Thoracic aorta (tissue), 2 donors: ENCODE measurements at places on chromosomes 2 and 18. TPM values are rescaled to one million over a fixed set of nuclear protein-coding genes. Genes with fewer than 3 reads are reported as not detected.

DNA sequence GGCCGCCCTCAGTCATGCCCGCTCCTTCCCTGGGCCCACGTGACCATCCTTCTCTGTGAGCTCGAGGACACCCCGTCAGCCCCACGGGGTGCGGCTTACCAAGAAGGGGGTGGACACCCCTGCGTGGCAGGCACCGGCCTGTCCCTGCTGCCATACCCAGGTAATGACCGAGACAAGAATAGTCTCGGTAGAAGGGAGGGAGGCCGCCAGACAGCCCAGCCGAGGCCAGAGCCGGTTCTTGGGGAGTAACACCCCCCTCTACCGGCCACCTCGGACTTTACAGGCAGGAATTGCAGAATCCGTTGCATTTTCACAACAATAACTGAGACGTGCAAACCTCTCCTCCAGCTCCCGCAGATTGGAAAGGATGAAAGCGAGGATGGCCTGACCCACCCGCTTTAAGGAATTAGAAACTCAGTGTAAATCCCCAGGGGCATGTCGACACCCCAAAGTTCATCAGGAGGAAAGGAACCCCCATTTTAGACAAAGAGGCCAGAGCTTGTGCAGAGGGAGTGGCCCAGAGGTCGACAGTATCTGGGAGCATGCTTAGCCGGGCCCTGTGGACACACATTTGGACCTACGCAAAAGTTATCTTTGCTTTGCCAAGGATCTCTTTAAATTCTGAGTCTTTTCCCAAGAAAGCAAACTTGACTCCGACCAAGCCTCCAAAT is 60.1 kb upstream of the GLI2 start:
- H3K27me3 ChIP-seq = peaks cover 3% of the 10 kb centered on the region
- H3K4me3 ChIP-seq = no peak overlapping the region
- H3K27ac ChIP-seq = no peak overlapping the region
- no peak for DNase-seq
- H3K4me1 ChIP-seq = peaks cover 5% of the 10 kb centered on the region

- DNase-seq = no peak
- no peaks in the 10 kb centered on the region for H3K27me3 ChIP-seq
- H3K27ac ChIP-seq = no peak overlapping the region
- no peaks in the 10 kb centered on the region for H3K36me3 ChIP-seq
- no peak overlapping the region for H3K4me3 ChIP-seq
- H3K4me1 ChIP-seq = peaks cover 9% of the 10 kb centered on the region
Measured at GRCh38 chr2:149686136-149687051, 98.8 kb upstream of the MMADHC start.

- no peak overlapping the region for H3K27ac ChIP-seq
- no peaks in the 10 kb centered on the region for H3K4me1 ChIP-seq
- no peak for DNase-seq
- no peaks in the 10 kb centered on the region for H3K36me3 ChIP-seq
Measured at GRCh38 chr2:146634230-146635097, 1210.4 kb upstream of the ACVR2A start.

DNA sequence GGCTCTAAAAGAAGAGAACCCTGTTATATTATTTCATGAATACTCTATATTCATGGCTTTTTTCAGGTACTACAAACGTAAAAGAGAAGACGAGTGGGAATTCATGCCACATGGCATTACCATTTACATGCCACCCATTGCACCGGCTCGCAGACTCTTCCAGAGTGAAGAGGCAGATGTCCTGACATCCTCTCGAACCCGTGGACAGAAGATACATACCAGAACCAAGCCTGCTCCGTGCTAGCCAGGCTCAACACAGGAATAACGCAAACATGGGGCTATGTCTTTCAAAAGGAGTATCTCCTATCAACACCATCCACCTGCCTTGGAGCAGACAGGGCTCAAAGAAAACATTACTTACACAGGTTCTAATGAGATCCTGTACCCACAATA is 168.8 kb downstream of the THADA start:
- peaks cover 29% of the 10 kb centered on the region for H3K4me1 ChIP-seq
- no peaks in the 10 kb centered on the region for H3K36me3 ChIP-seq
- H3K27me3 ChIP-seq = no peaks in the 10 kb centered on the region
- no peak for DNase-seq
- no peak overlapping the region for H3K4me3 ChIP-seq

- DNase-seq = no peak
- no peaks in the 10 kb centered on the region for H3K36me3 ChIP-seq
- H3K27ac ChIP-seq = no peak overlapping the region
- no peak overlapping the region for H3K4me3 ChIP-seq
- H3K27me3 ChIP-seq = no peaks in the 10 kb centered on the region
Measured at GRCh38 chr2:236380051-236380612, 115.9 kb upstream of the ASB18 start.

- no peaks in the 10 kb centered on the region for H3K36me3 ChIP-seq
- DNase-seq = no peak
- no peaks in the 10 kb centered on the region for H3K4me1 ChIP-seq
Measured at GRCh38 chr18:32156855-32157254, 33.0 kb upstream of the MEP1B start.

The FSHR gene
- not detected for total RNA-seq

GRCh38 chr2:216029416-216030129 is 16.2 kb upstream of the MREG start:
- no peak for DNase-seq
- H3K4me1 ChIP-seq = no peaks in the 10 kb centered on the region
- H3K27me3 ChIP-seq = no peaks in the 10 kb centered on the region
- no peak overlapping the region for H3K4me3 ChIP-seq

DNA sequence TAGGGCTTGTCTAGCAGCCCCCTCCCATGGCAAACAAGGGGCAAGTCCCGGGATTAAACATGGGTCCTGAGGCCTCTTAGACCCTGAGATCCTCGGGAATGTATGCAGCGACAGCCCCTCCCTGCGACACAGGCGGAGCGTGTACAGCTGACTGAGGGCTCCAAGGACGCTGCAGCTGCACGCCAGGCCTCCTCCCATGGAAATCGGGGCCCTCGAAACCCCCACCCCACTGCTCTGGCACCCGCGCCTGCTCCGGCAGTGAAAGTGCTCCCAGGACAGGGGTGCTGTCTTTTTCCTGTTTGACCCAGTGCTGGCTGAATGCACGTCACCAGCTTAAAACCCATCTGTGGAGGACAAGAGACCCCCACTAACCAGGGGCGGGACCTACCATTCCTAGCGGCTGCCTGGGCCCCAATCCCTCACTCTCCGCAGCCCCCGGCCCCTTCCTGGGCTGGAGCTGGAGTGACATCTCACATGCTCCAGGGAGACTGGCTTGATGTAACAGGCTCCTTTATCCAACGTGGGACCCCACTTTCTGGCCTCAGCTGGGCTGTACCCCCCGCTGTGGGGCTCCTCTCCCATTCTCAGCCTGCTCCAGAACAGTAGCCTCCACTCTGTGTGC is 247.7 kb downstream of the TWIST2 start:
- no peaks in the 10 kb centered on the region for H3K4me1 ChIP-seq
- no peak overlapping the region for H3K4me3 ChIP-seq
- H3K36me3 ChIP-seq = peaks cover 9% of the 10 kb centered on the region
- DNase-seq = no peak
- no peak overlapping the region for H3K27ac ChIP-seq
- H3K27me3 ChIP-seq = no peaks in the 10 kb centered on the region

DNA sequence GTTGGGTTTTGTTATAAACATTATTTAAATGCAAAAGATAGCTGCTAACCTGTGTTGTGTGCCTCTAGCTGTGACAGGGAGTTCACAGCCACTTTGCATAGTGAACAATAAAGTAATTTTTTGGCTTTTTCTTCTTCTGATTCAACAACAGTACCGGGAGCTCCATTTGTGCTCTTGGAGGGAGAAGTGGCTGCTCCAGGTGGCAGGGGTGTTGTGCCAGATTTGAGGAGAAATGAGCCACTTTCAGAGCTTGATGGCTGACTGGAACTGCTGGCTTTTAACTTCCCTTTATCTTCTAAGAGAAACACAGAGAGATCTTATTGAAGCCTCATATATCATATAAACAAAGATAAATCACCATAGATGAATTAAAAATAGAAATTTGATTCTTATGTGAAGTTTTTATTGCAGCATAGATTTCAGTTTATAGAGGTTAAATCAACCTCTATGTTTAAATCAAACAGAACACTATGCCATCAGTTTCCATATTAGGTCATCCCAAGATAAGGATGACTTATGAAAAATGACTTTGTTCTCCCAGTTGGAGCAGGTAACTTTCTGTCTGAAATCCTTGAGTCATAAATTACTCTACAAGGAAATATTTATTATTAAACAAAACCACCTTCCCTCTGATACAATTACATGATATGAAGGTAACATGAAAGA is 182.0 kb upstream of the SESTD1 start:
- no peaks in the 10 kb centered on the region for H3K27me3 ChIP-seq
- no peaks in the 10 kb centered on the region for H3K4me1 ChIP-seq
- no peak overlapping the region for H3K4me3 ChIP-seq
- H3K36me3 ChIP-seq = no peaks in the 10 kb centered on the region
- no peak for DNase-seq

DNA sequence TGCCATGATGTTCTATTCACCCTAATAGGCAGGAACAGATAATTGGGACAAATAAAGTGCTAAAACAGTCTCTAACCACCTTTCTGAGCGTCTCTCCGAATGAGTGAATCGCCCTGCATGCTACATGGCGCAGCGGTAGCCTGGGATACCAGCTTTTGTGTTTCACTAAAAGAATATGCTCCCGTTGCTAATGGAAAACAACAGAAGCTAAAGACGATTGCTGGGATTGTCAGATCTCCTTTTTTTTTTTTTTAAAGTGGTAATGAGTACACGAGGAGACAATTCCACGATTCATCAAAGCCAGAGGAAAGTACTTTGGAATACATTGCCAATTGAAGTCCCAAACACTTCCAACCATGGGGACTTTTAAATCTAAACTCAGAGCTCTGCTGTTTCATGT is 1815.3 kb upstream of the CELF4 start:
- no peaks in the 10 kb centered on the region for H3K27me3 ChIP-seq
- DNase-seq = no peak
- no peaks in the 10 kb centered on the region for H3K36me3 ChIP-seq

- no peaks in the 10 kb centered on the region for H3K4me1 ChIP-seq
- H3K27ac ChIP-seq = no peak within 1 kb of the TSS
- no peak for DNase-seq
- H3K27me3 ChIP-seq = no peaks in the 10 kb centered on the region
Measured at GRCh38 chr2:166888180-166888579, at the start of gene XIRP2. XIRP2 (plus strand) TSS chr2:166888480; CDS start chr2:166903483, 15,003 bp downstream.

The LINC00305 gene
- not detected for total RNA-seq

DNA sequence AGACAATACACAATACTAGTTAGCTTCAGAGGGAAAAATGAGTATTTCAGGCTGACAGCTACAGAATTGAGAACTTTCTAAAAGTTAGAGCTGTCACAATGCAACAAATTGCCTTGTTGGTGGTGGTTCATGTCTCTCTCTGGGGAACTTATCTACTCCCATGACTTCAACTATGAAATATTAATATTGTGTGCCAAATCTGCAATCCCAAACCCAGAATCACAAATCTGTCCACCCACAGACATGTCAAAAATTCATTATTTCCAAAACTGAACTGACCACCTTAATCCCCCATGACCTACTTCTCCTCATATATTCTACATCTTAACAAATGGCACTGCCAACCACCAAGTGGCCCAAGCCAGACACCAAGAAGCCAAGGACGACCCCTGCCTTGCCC is 143.5 kb downstream of the TCF4 start:
- no peaks in the 10 kb centered on the region for H3K4me1 ChIP-seq
- H3K36me3 ChIP-seq = no peaks in the 10 kb centered on the region
- no peak overlapping the region for H3K4me3 ChIP-seq
- H3K27ac ChIP-seq = no peak overlapping the region

DNA sequence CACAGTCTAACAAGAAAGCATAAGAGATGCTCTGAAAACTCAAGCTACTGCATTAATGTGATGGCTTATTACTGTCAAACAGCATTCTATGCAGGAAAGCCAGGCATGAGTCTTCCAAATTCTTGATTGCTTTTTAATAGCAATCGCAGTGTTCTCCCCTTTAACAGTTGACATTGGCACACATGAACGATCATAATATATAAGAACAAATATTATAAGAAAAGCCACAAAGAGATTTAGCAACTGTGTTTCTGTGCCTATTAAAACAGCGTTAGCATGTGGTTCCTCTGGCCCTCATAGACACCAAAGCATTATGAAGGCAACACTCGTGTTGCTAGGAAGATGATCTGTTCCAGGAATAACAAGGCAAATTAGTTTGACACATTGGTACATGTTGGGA is 245.0 kb downstream of the ACKR3 start:
- DNase-seq = no peak
- no peak overlapping the region for H3K27ac ChIP-seq
- no peaks in the 10 kb centered on the region for H3K36me3 ChIP-seq
- no peak overlapping the region for H3K4me3 ChIP-seq
- no peaks in the 10 kb centered on the region for H3K27me3 ChIP-seq
- H3K4me1 ChIP-seq = no peaks in the 10 kb centered on the region

GRCh38 chr2:165251366-165251765 is 12.2 kb downstream of the SCN2A start:
- H3K27me3 ChIP-seq = no peaks in the 10 kb centered on the region
- no peak overlapping the region for H3K27ac ChIP-seq
- no peak for DNase-seq

DNA sequence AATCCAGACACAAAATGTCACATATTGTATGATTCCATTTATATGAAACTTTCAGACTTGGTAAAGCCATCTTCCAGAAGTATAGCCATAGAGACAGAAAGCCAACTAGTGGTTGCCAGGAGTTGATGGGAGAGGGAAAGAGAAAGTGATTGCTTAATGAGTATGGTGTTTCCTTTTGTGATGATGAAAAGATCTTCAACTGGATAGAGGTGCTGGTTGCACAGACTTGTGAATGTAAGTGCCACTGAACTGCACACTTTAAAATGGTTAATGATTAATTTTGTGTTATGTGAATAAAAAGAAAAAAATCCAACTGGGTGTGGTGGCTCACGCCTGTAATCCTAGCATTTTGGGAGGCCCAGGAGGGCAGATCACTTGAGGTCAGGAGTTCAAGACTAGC is 135.3 kb upstream of the SLC1A4 start:
- H3K36me3 ChIP-seq = no peaks in the 10 kb centered on the region
- no peak overlapping the region for H3K4me3 ChIP-seq
- H3K27me3 ChIP-seq = no peaks in the 10 kb centered on the region

DNA sequence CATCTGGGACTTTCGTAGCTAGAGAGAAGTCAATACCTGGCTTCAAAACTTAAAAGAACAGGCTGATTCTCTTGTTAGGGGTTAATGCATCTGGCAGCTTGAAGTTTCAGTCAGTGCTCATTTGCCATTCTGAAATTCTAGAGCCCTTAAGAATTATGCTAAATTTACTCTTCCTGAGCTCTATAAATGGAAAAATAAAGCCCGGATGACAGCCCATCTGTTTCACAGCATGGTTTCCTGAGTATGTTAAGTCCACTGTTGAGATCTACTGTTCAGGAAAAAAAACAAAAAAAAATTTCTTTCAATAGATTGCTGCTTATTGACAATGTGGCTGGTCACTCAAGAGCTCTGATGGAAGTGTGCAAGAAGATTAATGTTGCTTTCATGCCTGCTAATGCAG is 101.3 kb upstream of the RPE start:
- H3K27ac ChIP-seq = no peak overlapping the region
- no peaks in the 10 kb centered on the region for H3K27me3 ChIP-seq
- H3K4me3 ChIP-seq = no peak overlapping the region
- no peaks in the 10 kb centered on the region for H3K4me1 ChIP-seq
- no peak for DNase-seq
